ENCODE measurements at places on chromosomes 2 and 18.
A peak's percentile ranks its signal among the peaks of the same experiment; 100 is the strongest.

DNA sequence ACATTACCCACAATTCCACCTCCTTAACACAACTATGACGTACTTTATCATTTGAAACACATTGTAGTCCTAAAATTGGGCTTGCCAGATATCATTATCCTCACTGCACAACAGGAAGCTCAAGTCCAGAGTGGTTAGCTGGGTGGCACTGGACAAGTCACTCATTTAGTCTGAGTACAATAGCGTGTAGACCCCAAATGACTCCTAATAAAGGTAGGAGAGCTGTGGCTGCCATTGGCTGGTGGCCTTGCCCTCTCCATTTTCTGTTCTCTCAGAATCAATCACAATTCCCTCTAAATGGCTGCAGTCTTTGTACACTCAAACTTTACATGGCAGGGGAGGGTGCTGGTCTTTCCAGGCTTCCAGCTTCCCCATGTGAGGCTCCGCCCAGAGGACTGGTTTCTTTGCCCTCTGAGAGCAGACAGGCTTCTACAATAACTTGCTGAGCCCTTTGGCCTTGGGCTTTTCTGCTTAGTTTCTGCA lies 11.7 kb downstream of the PSTPIP2 start:
- peaks cover 6% of the 10 kb centered on the region for H3K4me1 ChIP-seq
- no peak overlapping the region for H3K27ac ChIP-seq
- DNase-seq, result no peak
- H3K27me3 ChIP-seq, result no peaks in the 10 kb centered on the region

DNA sequence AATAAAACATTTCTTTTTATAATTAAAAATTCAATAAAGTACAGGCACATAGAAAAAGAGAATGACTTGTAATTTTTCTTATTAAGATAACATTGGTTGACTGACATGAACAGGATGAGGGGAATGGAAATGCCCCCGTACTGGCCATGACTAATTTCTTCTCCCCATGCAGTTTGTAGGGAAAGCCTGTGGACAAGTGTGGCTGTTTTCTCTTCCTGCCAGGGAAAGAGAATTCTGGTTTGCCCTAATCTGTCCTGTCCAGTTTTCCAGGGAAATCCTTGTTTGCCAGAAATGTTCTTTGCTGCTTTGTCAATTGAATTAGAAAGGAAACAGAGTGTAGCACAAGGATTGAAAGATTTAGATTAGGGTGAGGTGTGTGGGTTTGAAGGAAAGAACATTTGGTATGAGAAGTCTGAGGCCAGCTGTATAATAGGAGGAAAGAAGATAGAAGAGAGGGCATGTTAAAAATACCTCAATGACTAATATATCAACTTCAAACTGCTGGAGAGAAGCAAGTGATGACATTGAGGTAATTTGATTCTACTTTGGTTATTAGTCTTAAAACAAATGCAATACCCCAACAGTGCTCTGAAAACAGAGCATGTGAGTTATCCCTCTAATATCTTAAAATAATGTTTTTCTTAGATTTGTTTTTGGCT lies 593.9 kb upstream of the ZNF804A start:
- no peaks in the 10 kb centered on the region for H3K4me1 ChIP-seq
- no peaks in the 10 kb centered on the region for H3K36me3 ChIP-seq
- no peak overlapping the region for H3K4me3 ChIP-seq
- no peaks in the 10 kb centered on the region for H3K27me3 ChIP-seq

DNA sequence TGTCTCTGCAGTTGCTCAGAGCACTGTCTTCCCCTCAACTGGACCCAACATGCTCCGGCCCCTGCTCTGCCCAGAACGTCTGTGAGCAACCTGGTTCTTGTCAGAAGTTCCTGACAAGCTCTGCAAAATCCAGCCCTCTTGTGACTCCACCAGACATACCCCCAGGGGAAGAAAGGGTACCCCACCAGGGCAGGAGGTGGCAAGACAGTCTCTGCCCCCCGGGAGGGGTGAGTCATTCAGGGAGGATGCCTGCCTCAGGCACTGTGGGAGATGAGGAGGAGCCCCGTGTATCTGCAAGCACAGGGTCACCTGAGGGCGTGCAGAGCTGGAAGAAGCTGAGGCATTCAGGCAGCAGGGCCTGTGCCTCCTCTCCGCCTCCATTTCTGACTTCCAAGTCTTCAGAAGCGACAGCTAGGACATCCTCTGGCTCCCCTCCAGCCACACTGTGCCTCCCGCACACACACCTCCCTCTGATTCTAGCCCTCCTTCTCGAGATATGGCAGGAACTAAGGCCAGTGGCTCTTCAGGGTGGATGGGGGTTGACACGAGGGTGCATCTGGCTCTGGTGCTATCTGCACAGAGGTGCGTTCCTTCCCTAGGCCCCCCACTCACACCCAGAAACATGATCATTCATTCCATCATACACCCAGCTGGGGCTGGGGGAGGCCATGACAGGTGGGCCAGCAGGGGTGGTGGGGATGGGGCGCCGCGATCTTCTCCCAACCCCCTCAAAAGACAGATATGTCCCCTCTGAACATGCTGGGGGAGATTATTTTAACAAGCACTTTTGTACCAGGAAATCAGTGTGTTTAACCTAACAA lies 222.2 kb downstream of the CYP26B1 start:
- H3K36me3 ChIP-seq, result no peaks in the 10 kb centered on the region
- H3K4me3 ChIP-seq, result no peak overlapping the region
- H3K27ac ChIP-seq, result peak overlapping the region; percentile 28
- H3K27me3 ChIP-seq, result no peaks in the 10 kb centered on the region

DNA sequence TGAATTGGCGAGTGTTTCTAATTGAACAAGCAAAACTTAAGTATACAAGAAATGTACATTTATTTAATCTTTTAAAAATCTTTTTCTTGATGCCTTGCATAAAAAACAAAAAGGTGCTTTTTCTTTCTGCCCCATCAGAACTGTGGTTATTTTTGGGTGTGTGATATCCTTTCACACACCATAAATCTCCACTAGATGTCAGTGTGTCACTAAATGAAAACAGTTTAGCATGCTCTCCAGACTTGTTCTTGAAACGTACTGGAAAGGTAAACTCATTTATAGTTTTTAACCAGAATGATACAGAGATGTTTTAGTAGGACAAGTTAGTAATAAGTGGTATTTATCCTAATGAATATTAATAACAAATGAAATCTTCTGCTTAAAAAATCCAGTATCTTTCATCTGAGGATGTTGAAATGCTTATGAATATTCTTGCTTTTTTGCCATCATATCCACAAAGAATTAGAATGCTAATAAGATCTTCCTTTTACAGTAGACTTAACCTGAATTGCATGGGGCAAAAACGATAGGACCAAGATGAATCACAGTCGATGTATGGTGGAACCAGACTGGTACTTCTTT lies 96.8 kb downstream of the UBE2E3 start:
- H3K4me3 ChIP-seq, result no peak overlapping the region
- H3K4me1 ChIP-seq, result no peaks in the 10 kb centered on the region
- peak; percentile 3 for DNase-seq
- H3K27me3 ChIP-seq, result no peaks in the 10 kb centered on the region

DNA sequence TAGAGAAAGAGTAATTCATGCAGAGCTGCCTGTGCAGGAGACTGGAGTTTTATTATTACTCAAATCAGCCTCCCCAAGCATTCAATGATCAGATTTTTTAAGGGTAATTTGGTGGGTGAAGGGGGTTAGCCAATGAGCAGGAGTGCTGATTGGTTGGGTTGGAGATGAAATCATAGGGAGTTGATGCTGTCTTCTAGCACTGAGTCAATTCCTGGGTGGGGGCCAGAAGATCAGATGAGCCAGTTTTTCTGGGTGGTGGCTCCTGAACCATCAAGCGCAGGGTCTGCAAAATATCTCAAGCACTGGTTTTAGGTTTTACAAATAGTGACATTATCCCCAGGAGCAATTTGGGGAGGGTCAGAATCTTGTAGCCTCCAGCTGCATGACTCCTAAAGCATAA lies 312.8 kb upstream of the THSD7B start:
- DNase-seq, result no peak
- H3K27ac ChIP-seq, result no peak overlapping the region
- no peaks in the 10 kb centered on the region for H3K36me3 ChIP-seq
- H3K27me3 ChIP-seq, result no peaks in the 10 kb centered on the region

GRCh38 chr18:36728345-36728744 lies 100.5 kb downstream of the TPGS2 start:
- DNase-seq, result no peak
- H3K27me3 ChIP-seq, result no peaks in the 10 kb centered on the region
- no peak overlapping the region for H3K27ac ChIP-seq
- no peaks in the 10 kb centered on the region for H3K4me1 ChIP-seq
- H3K4me3 ChIP-seq, result no peak overlapping the region

DNA sequence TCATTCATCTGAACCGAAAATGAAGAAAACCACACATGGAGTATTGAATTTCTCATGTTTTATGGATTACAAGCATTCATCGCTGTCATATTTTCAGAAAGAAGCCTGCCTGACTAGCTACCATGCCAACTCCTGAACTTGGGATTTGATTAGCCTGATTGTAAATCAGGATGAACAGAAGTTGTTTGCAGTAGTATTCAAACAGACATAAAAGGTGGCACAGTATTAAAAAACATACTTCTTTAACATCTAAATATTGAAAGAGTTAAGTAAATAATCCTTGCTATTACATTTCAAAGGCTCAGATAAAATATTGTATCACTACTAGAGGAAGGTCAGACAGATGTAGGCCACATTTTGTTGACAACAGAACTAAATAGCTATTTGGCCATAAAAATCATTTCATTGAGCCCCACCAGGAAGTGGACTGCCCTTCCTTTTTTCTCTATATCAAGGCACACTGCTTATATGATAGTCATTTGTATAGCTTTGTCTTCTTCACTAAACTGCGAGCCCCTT lies 21.6 kb downstream of the SLC38A11 start:
- H3K4me1 ChIP-seq, result no peaks in the 10 kb centered on the region
- H3K36me3 ChIP-seq, result no peaks in the 10 kb centered on the region
- no peaks in the 10 kb centered on the region for H3K27me3 ChIP-seq
- no peak for DNase-seq

DNA sequence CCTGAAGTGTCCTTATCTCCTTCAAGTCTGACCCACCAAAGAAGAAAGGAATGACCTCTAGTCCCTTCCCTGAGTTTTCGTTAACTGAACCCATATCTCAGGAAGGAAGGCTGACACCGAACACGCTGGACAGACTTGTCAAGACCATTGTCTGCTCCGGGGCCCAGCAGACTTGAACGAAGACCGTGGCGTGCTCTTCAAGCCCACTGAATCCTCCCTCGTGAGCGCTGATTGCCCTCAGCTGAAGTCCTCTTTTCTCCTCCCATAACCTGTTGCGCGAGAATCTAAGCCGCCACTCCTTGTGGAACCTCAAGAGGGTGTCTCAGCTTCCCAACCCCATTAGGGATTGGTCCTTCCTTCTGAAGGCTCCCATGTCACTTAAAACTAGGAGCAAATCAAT lies 634 bp upstream of the CNDP1 start:
- no peaks in the 10 kb centered on the region for H3K36me3 ChIP-seq
- H3K4me3 ChIP-seq, result no peak overlapping the region
- H3K27ac ChIP-seq, result no peak overlapping the region

GRCh38 chr2:61016392-61017002 lies 1.0 kb upstream of the PEX13 start:
- no peaks in the 10 kb centered on the region for H3K27me3 ChIP-seq
- H3K4me3 ChIP-seq, result peak overlapping the region; percentile 84
- DNase-seq, result no peak
- no peaks in the 10 kb centered on the region for H3K4me1 ChIP-seq
- H3K27ac ChIP-seq, result peak overlapping the region; percentile 96

DNA sequence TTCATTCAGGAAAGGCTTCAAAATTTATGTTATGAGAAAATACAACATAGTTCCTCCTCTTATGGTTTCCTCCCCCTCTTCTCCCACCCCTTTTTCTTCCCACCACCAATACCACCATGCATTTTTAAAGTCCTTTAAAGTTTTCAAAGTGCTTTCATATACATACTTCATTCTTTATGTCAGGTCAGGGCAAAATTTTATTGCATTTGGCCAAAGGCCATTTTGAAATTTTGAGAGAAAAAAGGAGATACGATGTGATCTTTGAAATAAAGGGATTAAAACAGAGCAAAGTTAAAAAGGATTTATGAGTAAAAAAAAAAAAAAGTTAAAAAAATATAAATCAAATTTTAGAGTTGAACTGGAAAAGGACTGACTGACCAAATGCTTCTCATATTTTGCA lies 792.5 kb upstream of the FANCL start:
- H3K4me3 ChIP-seq, result no peak overlapping the region
- H3K36me3 ChIP-seq, result no peaks in the 10 kb centered on the region
- peaks cover 3% of the 10 kb centered on the region for H3K27me3 ChIP-seq

DNA sequence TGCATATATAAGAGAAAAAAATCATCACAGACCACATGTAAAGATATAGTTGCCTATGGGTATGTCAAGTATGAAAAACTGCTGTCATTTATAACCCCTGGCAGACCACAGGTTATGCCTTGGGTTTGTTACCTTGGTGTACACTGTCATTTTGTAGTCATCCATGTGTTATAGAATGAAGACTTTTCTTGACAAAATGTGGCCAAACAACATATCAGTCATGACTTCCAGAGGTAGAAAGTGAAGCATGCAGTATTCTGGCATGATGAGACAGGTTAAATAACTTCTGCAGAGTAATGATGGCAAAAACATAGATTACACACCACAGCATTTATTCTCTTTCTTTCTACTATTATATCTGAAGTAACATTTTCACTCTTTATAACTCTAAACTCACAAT lies 74.9 kb upstream of the NEUROD1 start:
- H3K27me3 ChIP-seq, result no peaks in the 10 kb centered on the region
- no peaks in the 10 kb centered on the region for H3K36me3 ChIP-seq
- no peak for DNase-seq
- no peak overlapping the region for H3K4me3 ChIP-seq
- no peak overlapping the region for H3K27ac ChIP-seq
- peaks cover 9% of the 10 kb centered on the region for H3K4me1 ChIP-seq

DNA sequence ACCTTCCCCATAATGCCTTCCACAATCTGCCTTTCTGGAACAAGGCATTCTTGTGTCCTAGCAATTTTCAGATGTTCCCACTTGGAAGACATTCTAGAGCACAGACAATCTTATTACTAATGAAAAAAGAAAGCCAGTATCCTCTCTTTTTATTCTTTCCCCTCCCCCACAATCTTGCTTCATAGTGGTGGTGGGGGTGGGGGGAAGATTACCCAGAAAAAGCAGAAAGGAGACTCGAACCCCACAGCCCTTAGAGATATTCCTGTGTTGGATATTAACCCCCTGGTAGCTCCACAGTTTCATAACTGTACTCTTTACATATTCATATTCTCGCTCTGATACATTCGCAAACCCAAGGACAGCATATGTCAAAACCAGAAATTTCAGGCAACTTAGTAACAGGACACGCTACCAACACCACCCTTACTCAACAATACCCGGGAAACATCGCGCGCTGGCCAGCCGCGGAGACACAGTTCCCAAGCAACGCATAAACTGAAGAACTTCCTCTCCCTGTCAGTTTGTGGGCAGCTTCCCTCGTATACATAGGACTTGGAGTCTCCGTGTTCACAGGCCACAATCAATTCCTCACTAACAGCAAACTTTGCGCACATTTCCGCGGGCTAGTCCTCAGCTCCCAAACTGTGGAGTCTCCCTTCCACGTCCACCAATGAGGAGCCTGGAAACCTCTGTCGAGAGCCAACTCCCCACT lies 793 bp downstream of the NR4A2 start:
- peak overlapping the region; percentile 75 for H3K4me3 ChIP-seq
- no peaks in the 10 kb centered on the region for H3K36me3 ChIP-seq
- H3K4me1 ChIP-seq, result no peaks in the 10 kb centered on the region
- H3K27me3 ChIP-seq, result peaks cover 45% of the 10 kb centered on the region
- H3K27ac ChIP-seq, result no peak overlapping the region
